ENCODE measurements at places on chromosomes 4 and X. TPM values are rescaled to one million over a fixed set of nuclear protein-coding genes. Genes with fewer than 3 reads are reported as not detected.

- DNase-seq, result no peak
Measured at GRCh38 chr4:47372561-47372960, 90.9 kb downstream of the COMMD8 start.

CABS1 gene
- not detected for total RNA-seq

SMARCA5 gene
- total RNA-seq, result 42.4 TPM

- no peak for DNase-seq
Measured at GRCh38 chr4:67712650-67713528, 11.9 kb upstream of the UBA6 start.

DNA sequence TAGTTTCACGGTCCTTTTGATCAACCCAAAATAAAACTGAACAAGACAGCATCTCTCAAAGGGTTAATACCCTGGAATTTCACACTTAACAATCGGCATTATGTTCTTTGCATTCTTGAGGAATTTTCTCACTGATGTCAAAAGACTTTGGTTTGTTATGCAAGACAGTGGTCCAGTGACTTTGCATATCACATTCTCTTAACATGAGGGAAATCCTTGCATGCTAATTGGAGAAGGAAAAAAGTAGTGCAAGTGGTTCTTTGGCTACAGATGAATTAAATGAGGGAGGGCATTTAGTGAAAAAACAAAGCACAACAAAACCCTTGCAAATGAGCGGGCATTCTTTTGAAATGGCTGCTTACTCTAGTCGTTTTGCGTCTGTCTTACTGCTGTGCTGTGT is 105.1 kb upstream of the LIMCH1 start:
- DNase-seq, result no peak

PNMA6A gene
- 4.2 TPM for total RNA-seq

- no peak for DNase-seq
Measured at GRCh38 chrX:103362474-103362873, 6.2 kb downstream of the TCEAL9 start.

- no peak for DNase-seq
Measured at GRCh38 chr4:137676357-137676998, 144.2 kb upstream of the PCDH18 start.

RRH gene
- total RNA-seq, result 0.44 TPM

AVPR2 gene
- total RNA-seq, result 2.3 TPM

PDE5A gene
- 29.4 TPM for total RNA-seq

DNA sequence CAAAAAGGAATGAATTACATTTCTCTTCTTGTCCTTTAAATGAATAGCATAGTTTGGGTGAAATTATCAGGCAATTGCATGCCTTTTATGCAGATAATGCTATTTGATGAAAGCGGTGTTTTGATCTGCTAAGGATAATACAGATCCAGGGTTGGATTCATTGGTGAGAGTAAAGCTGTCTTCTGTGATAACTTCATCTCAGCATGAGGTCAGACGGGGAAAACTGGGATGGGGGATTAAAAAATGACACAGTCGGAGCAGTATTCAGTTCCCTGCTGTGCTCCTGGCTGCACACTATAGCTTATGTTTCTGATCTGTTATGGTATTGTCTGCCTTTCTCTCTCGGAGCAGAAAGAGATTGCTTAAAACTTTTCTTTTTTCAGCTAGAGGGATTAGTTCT is 105.9 kb upstream of the TENM3 start:
- DNase-seq, result no peak

All from kidney (tissue), 22 donors.